ENCODE measurements at places on chromosomes 7 and 10. TPM values are rescaled to one million over a fixed set of nuclear protein-coding genes. Genes with fewer than 3 reads are reported as not detected.

Gene ASB4
- total RNA-seq = not detected

Gene OR13A1
- not detected for total RNA-seq

Gene SORCS1
- total RNA-seq = under 0.01 TPM

Gene BICC1
- 609 TPM for total RNA-seq

Gene OR2A7
- total RNA-seq = 5.6 TPM

Gene CH25H
- 0.10 TPM for total RNA-seq

Gene ARMS2
- not detected for total RNA-seq

Gene HACD1
- total RNA-seq = 40.3 TPM

Gene CFAP43
- 4.7 TPM for total RNA-seq

Gene ARHGAP12
- total RNA-seq = 50.5 TPM

Gene ACBD5
- total RNA-seq = 61.4 TPM

Gene ZNF277
- total RNA-seq = 73.5 TPM

Gene FKBP6
- total RNA-seq = not detected

Gene ACTL6B
- total RNA-seq = not detected

Gene BUD31
- total RNA-seq = 77.7 TPM

Gene OGDHL
- total RNA-seq = 58.5 TPM

Gene SPAM1
- not detected for total RNA-seq

Gene DYNC1I1
- total RNA-seq = 0.52 TPM

Gene GRID2IP
- total RNA-seq = 0.69 TPM

Gene KCND2
- 0.05 TPM for total RNA-seq
